Central memory CD8-positive, alpha-beta T cell (primary cell): ENCODE measurements at places on chromosomes 2 and 18.
A peak's percentile ranks its signal among the peaks of the same experiment; 100 is the strongest.

DNA sequence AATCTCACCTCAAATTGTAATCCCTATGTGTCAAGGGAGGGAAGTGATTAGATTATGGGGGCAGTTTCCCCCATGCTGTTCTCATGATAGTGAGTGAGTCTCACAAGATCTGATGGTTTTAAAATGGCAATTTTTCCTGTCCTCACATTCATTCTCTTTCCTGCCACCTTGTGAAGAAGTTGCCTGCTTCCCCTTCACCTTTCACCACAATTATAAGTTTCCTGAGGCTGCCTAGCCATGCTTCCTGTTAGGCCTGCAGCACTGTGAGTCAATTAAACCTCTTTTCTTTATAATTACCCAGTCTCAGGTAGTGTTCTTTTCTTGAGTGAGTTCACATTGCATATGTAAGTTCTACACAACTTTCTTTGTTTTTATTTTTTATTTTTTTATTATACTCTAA lies 271.5 kb downstream of the EXOC6B start:
- no peak overlapping the region for H3K27ac ChIP-seq
- H3K36me3 ChIP-seq: peaks cover 7% of the 10 kb centered on the region
- H3K4me1 ChIP-seq: no peaks in the 10 kb centered on the region
- DNase-seq: no peak
- H3K4me3 ChIP-seq: no peak overlapping the region

DNA sequence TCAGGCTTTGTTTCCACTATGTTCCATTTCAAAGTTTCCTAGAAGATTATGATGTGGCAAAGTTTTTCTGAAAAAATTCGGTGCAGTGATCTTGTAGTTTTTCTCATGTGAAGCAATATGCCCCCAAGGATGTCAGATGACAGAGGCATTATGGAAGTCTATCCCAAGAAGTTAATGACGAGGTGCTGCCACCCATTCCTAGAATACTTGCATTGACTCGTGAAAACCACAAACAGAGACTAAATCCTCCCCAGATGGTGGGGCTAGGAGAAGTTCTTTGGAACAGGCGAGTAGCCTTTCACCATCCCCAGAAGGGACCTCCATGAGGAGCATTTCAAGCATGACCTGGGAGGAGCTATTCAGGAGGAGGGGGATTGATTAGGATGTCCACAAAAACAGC lies 40.2 kb upstream of the COPS8 start:
- no peaks in the 10 kb centered on the region for H3K36me3 ChIP-seq
- H3K27ac ChIP-seq: no peak overlapping the region
- DNase-seq: no peak

DNA sequence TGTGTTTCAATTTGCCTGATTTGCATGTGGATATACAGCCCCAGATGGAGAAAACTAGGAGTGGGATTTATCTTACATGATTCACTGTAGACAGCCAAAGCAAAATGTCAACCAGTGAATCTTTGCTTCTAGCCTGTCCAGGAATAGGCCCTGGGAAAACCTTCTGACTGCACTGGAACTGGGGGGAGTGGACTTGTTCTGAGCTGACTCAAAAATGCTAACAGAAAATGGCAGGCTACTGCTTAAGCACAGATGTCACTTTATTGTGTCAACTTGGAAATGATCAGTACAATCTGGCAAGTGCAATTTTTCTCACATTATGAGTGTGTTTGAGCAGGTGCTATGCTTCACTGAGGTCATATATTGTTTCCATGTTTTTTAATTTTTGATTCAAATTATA lies 593.7 kb downstream of the NRXN1 start:
- H3K36me3 ChIP-seq: no peaks in the 10 kb centered on the region
- no peaks in the 10 kb centered on the region for H3K4me1 ChIP-seq
- H3K27ac ChIP-seq: no peak overlapping the region
- no peak for DNase-seq

GRCh38 chr18:58529714-58530354 lies 99.1 kb downstream of the ALPK2 start:
- H3K4me1 ChIP-seq: peaks cover 2% of the 10 kb centered on the region
- DNase-seq: peak; percentile 51
- H3K27me3 ChIP-seq: peaks cover 29% of the 10 kb centered on the region
- no peak overlapping the region for H3K4me3 ChIP-seq

GRCh38 chr2:219133976-219134375 lies 26.6 kb downstream of the NHEJ1 start:
- DNase-seq: no peak
- H3K27ac ChIP-seq: no peak overlapping the region
- H3K4me1 ChIP-seq: peaks cover 10% of the 10 kb centered on the region
- H3K27me3 ChIP-seq: no peaks in the 10 kb centered on the region

- no peaks in the 10 kb centered on the region for H3K27me3 ChIP-seq
- peak overlapping the region; percentile 54 for H3K27ac ChIP-seq
- DNase-seq: no peak
- no peak overlapping the region for H3K4me3 ChIP-seq
- H3K4me1 ChIP-seq: peaks cover 14% of the 10 kb centered on the region
These were observed 35.7 kb downstream of the NOL10 start for GRCh38 chr2:10654069-10654468.

- no peaks in the 10 kb centered on the region for H3K27me3 ChIP-seq
- no peak overlapping the region for H3K27ac ChIP-seq
- no peak for DNase-seq
- no peak overlapping the region for H3K4me3 ChIP-seq
- no peaks in the 10 kb centered on the region for H3K4me1 ChIP-seq
- H3K36me3 ChIP-seq: no peaks in the 10 kb centered on the region
These were observed 8.0 kb upstream of the TMEM177 start for GRCh38 chr2:119671016-119671415.

GRCh38 chr2:65548576-65549256 lies 116.3 kb upstream of the SPRED2 start:
- DNase-seq: no peak
- H3K27ac ChIP-seq: no peak overlapping the region
- no peaks in the 10 kb centered on the region for H3K36me3 ChIP-seq
- H3K4me1 ChIP-seq: peaks cover 7% of the 10 kb centered on the region
- peaks cover 8% of the 10 kb centered on the region for H3K27me3 ChIP-seq

DNA sequence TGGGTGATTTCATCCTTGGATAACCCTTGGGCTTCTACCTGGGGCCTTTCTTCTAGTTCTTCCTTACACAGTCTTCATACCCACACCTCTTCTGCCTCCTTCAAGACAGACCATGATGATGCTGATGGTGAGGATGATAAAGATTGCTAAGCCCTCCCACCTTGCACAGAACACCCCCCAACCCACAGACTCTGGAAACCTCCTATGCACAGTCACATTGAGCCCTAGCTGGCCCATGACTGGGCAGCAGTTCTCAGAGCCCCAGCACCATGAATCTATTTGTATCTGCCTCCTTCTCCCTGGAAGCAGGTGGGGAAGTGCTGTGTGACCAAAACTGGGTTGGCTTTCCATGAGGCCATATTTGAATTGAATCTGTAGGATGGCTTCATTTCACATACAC lies 99.8 kb downstream of the EN1 start:
- H3K4me1 ChIP-seq: no peaks in the 10 kb centered on the region
- no peak overlapping the region for H3K4me3 ChIP-seq
- no peak for DNase-seq
- H3K36me3 ChIP-seq: peaks cover 2% of the 10 kb centered on the region

DNA sequence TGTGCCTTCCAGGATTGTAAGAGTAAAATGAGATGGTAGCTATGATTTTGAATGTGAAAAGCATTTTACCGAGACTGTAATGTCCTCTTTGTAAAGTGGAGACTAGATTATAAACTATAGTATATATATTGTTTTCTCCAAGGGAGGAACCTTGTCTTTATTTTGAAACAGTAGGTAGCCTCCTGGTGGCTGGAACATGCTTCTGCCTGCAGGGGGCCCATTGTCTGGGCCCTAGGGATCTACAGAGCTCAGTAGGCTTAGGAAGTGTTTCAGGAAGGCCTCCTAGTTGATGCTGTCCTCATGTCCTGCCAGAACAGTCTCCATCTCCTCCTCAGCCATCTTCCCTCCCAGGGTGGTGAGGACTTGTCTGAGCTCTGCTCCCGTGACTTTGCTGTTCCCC lies 3.0 kb downstream of the PIKFYVE start:
- peaks cover 33% of the 10 kb centered on the region for H3K36me3 ChIP-seq
- H3K27ac ChIP-seq: no peak overlapping the region
- no peak for DNase-seq
- H3K4me1 ChIP-seq: peaks cover 49% of the 10 kb centered on the region

DNA sequence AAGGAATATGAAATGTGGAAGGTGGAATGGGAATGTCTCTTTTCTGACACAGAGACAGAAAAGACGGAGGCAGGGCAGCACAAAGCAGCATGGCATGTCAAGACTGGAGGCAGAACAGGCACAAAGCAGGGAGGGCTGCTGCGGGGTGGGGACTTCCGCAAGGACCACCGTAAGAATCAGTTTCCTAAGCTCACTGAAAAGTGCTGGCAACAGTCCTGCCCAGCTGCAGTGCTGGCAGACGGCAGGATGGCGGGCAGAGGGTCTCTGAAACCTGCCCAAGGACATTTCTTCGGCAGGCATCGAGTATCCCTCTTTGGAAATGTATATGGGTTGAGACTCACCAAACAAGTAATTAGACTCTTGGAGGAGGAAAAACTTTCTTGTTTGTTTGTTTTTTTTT lies 54.9 kb downstream of the FAM178B start:
- no peak overlapping the region for H3K27ac ChIP-seq
- H3K27me3 ChIP-seq: no peaks in the 10 kb centered on the region
- H3K36me3 ChIP-seq: no peaks in the 10 kb centered on the region
- DNase-seq: no peak

DNA sequence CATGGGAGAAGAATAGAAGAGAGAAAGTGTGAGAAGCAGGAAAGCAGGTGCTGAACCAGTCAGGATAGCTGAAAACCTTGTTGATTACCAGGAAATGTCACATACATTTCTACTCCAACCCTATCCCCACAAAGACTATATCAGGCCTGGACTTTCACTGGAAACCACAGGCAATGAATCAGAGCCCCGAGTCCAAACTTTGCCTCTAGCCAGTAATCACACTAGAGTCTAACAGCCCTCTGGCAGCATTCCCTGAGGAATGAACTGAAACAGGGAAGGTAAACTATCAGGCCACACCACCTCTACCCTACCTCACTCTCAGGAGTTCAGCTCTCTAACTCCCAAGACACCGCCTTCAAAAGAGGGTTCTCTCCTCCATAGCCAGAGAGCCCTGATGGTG lies 18.7 kb upstream of the IHH start:
- H3K4me1 ChIP-seq: peaks cover 9% of the 10 kb centered on the region
- no peak overlapping the region for H3K4me3 ChIP-seq
- no peak overlapping the region for H3K27ac ChIP-seq
- peaks cover 5% of the 10 kb centered on the region for H3K36me3 ChIP-seq
- no peak for DNase-seq

GRCh38 chr2:226773291-226773690 lies 26.3 kb downstream of the IRS1 start:
- peaks cover 18% of the 10 kb centered on the region for H3K4me1 ChIP-seq
- peaks cover 1% of the 10 kb centered on the region for H3K36me3 ChIP-seq
- DNase-seq: no peak
- no peak overlapping the region for H3K4me3 ChIP-seq

DNA sequence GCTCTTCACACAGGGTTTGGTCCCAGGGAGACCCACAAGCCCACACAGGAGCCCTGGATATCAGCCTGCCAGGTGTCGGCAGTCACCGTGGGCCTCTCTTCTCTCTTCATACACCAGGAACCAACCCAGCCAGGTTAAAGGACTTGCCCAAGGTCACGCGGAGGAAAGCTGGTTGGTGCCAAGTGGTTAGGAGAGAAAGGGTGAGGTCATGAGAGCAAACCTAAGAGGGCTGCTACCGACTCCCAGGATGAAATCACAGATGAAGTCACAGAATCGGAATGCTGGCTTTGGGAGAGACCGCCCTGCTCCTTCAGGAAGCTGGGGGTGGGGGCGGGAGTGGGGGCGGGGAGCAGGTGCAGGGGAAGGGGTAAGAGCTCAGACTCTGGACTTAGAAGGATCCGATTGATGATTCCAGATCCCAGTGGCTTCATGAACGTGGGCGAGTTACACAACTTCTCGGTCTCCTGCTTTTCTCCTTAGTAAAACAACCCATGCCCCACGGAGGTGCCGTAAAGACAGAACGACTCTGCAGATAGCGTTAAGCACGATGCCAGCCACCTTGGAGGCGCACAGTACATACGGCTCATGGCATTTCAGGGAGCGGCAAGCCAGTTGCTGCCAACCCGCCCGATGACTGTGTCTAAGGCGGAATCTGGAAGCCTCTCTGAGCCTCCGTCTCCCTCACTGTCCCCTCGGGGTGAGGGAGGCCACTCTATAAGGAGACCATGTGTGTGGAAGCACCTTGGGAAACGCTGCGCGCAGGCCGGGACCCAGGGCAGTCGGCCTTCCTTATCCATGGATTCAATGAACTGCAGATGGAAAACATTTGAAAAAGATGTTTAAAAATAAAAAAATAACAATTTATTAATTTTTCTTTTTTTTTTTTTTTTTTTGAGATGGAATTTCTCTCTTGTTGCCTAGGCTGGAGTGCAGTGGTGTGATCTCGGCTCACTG lies 23.0 kb upstream of the TAF1B start:
- no peak overlapping the region for H3K4me3 ChIP-seq
- H3K4me1 ChIP-seq: peaks cover 6% of the 10 kb centered on the region
- H3K36me3 ChIP-seq: peaks cover 2% of the 10 kb centered on the region
- DNase-seq: no peak
- no peaks in the 10 kb centered on the region for H3K27me3 ChIP-seq
- no peak overlapping the region for H3K27ac ChIP-seq

- DNase-seq: no peak
- H3K27me3 ChIP-seq: no peaks in the 10 kb centered on the region
- H3K36me3 ChIP-seq: peaks cover 18% of the 10 kb centered on the region
- H3K4me3 ChIP-seq: peak overlapping the region; percentile 77
These were observed 92.8 kb downstream of the TMEM17 start for GRCh38 chr2:62413116-62413663.

DNA sequence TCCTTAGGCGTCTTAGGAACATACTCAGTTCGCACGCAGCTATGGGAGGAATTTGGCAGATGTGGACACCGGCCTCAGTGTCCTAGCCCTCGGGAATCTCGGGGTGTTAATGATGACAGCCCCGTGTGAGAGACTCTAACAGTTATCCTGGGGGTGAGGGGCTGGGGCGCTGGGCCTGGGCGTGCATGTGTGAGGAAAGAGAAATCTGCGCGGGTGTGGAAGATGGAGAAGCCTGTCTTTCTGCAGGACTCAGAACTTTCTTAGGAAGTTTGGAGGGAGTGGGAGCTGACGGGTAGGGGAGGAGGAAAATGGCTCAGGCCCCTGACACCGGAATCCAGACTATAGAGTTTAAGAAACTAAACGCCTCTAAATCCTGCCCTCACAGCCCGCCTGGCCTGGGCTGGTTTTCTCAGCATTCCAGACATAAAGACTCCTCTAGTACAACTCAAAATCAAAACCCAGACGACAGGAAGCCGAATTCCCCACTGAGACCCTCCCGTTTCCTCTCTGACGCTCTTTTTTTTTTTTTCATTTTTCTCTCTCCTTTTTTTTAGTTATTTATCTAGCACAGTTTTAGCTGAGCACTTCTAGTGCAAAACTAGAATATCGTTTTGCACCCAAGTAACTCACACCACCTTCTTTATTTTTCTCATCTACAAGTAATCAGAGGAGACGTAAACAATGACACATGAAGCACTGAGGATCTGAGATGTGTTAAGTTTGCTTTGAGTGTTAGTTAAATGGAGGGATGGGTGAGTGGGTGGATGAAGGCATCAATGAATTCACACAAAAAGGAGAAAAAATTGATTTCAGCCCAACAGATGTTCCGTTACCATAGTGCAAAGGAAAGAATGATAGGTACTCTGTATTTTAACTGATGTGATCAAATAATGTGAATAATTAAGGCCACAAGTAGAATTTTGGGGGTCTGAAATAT lies 1.2 kb upstream of the HAAO start:
- H3K4me3 ChIP-seq: peak overlapping the region; percentile 73
- peaks cover 6% of the 10 kb centered on the region for H3K4me1 ChIP-seq
